Fibroblast of upper back skin (primary cell): ENCODE measurements at places on chromosomes 2 and 18.
A peak's percentile ranks its signal among the peaks of the same experiment; 100 is the strongest.

DNA sequence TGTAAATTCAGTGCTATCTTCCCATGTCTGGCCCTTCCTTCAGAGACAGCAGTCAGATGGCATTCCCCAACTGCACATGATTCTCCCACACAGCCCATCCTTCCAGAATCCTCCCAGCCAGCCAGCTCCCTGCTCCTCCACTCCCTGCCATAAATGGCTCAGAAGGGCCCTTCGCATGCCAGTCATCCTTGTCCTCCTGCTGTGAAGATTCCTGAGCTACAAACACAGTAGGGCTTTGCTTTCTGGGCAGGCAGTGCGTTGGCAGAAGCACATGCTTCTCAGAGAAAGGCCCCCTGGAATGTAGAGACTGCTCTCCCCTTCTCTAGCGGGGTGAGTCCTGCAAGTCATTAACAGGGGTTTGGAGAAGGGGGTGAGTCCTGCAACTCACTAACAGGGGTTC lies 71.9 kb downstream of the TEX51 start:
- peak; percentile 9 for DNase-seq

DNA sequence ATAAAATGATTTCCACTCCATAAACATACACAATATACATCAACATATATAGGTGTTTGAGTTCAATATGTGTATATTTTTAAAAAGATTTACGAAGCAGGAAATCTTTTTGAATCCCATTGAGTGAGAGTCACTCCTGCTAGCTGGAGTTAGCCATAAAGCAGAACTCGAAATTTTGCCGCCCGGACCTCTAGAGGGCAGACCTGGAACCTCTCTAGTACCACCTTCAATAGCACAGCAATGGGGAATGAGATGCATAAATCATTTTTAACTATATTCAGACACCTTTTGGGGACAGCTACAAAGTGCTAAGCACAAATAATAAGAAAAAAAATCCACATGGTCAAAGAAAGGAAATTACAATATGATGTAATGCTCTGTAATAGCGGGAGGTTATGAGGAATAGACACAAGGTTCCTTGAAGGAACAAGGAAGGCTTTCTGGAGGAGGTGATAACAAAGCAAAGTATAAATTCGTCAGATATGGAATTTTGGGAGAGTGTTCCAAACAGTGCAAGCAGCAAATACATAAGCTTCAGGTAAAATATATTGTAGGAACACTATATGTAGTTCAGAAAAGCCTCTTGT lies 533.4 kb downstream of the ERBB4 start:
- peak; percentile 28 for DNase-seq

DNA sequence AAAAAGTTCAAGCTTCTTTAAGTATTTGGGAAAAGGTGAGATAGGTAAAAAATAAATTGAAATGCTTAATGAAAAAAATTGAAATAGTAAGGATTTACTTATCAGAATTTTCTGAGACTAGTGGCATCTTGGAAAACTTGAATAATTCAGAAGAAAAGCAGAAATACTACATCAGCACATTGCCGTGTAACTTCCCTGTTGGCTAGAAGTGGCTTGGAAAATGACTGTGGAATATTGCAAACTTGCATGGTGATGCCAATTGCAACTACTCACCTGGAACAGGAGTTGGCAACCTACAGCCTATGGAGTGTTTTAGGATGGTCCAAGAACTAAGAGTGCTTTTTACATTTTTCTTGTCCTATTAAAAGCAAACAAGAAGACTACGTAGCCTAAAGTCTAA lies 603.5 kb upstream of the VRK2 start:
- DNase-seq: no peak

DNA sequence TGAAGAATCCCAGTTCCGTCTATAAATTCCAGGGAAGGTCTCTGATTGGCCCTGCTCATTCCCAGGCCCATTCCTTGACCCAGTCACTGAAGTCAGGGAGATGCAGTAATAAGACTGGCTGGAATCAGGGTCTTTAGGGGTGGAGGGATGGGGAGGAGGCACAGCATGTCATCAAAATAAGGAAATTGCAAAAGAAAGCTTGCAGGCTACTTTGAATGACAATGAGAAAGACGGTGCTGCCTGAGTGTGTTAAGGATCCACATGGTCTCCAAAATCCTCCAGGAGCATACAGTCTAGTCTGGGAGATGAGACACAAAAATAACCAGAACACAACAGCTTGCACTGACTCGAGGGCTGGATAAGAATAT lies 2.0 kb upstream of the DES start:
- no peak for DNase-seq

- no peak for DNase-seq
Observed at GRCh38 chr2:871926-872680, 78.5 kb upstream of the SNTG2 start.

GRCh38 chr2:29918941-29919340 lies 2.4 kb downstream of the ALK start:
- no peak for DNase-seq

DNA sequence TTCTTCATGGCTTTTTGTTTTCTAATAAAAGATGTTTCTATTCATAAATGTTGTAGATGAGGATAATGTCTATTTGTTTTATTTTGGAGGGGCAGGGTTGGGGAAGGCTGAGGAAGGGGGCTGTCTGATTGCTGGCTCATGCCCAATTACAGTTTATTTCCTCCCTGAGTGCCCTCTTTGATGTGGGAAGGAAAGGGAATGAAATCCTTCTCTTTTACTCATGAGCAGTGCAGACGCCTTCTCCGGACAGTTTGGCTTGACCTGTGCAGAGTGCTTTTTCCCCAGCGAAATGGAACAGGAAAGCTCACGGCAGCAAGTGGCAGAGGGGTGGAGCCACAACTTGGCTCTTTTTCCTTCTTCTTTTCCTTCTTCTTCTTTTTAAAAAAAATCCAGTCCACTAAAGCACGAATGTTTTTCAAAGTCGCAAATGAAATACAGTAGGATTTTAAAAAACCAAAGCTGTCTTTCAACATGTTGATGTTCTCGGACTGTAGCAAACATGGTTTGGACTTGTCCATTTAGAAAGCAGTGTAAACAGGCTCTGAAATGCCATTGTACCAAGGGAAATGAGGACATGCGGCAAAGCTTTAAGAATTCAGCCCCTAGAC lies 34.5 kb downstream of the RAB31 start:
- DNase-seq: peak; percentile 44

GRCh38 chr2:94982675-94983074 lies 42.8 kb upstream of the MAL start:
- no peak for DNase-seq

DNA sequence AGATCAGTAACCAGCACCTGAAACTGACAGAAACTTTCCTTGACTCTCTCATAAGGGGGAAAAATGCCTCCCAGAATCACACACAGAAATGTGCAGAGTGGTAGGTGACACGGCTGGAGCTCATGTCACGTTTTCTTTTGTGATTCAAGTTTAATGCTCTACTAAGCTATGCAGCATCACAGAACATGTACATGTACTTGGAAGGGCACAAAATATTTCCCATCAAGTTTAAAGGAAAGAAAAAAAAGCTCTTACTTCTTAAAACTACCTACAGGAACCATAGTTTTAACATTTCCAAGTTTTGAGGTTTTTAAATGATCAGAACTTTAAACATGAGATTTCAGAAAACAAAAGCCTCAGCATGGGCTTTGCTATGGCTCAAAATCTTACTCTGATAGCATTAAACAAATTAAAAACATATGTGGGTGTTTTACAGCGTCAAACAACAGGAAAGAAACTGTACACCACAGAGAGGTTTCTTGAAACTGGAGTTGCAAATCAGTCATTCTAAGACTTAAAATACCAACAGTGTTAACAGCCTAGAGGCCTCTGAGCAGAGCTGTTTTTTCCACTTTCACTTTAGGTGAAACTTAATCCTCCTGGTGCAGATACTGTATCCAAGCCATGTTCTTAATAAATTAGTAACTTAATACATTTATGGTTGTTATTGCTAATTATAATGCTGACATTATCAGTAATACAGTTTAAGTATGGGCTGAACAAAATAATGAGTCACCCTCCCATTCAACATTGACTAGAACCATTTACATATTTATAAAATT lies 30.1 kb downstream of the MBP start:
- DNase-seq: peak; percentile 93

GRCh38 chr2:54483426-54483825 lies 27.3 kb downstream of the SPTBN1 start:
- peak; percentile 59 for DNase-seq

DNA sequence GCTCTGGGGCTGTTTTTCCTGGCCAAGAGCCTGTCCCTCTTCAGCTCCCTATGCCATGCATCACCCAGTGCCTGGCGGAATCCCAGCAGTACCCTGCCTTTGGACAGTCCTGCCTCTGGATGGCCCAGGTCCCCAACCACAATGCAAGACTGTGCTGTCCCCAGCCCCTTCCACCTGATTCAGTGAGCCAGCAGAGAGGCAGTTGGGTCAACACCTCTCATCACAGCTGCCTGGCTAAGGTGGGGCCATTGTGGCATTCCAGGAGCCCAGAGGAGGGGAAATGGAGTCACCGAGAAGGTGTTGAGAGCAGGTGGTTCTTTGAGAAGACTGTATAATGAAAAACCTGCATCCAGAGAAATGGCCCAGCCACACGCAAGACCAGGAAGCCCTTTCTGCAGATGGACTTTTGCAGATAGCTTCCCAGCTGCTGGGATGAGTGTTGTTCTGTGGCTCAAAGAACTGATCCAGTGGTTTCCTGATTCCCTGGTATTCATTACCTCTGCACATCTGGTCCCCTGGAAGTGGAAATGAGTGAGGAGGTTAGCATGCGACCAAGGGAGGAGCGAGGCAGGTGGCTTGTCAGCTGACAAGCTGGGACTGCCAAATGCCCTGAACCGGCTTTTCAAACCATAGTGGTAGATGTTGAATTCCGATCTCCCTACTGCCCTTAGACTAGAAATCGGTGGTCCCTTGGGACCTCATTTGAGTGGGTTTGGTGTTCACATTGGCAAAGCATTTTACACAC lies 1.7 kb upstream of the ASPRV1 start:
- DNase-seq: no peak

DNA sequence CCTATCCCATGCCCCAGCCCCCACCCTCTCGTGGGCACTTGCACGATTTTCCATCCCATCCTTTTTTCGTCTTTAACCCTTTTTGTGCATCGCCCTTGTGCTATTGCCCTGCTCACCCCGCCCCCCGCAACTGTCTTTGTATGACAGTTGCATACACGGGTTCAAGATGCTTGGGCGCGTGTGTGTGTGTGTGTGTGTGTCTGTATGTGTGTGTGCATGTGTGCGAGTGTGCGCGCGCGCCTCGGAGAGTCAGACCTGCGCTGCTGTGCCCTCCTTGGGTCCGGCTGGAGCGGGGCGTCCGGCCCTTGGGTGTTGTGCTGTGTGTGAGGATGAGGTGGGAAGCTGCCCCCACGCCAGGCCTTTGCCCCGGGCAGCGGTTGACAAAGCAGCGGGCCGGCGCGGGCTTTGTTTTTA lies 230.7 kb downstream of the HAUS1 start:
- peak; percentile 29 for DNase-seq
